ENCODE measurements at places on chromosomes 2 and 18. TPM values are rescaled to one million over a fixed set of nuclear protein-coding genes. Genes with fewer than 3 reads are reported as not detected.

The RBMS1 gene
- total RNA-seq: 41.1 TPM

The ERBB4 gene
- 0.32 TPM for total RNA-seq

The LRATD1 gene
- 2.6 TPM for total RNA-seq

The ORC2 gene
- 28.4 TPM for total RNA-seq

The GMPPA gene
- 36.8 TPM for total RNA-seq

- no peak for DNase-seq
Observed at GRCh38 chr2:53033411-53033810, 734.2 kb upstream of the CHAC2 start.

- no peak for DNase-seq
Observed at GRCh38 chr18:36504928-36505327, 207.4 kb downstream of the FHOD3 start.

DNA sequence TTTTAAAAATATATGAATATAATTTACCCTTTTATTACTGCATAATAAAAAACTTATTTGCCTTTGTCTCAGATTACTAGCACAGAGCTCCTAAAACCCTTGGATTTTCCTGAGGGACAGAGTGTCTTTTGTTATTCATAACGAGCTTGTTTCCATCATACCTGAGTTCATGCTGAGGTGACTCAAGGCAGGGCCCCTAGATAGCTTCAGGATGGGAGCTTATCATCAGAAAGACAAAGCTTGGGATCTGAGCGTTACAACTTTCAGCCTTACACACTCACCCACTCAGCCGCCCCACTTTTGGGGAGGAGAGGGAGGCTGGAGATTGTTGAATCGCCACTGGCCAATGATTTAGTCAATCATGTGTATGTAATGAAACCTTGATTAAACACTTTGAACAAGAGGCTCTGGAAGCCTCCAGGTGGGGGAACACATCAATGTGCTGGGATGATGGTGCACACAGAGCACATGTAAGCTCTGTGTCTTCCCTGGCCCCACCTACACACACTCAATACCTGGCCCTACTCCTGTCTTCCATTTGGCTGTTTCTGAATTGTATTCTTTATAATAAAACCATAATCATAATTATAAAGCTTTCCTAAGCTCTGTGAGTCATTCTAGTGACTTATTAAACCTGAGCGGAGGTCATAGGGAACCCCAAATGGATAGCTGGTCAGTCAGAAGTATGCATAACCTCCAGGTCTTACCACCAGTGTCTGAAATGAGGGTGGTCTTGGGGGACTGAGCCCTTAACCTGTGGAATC, 28.5 kb upstream of the DNAH7 start:
- no peak for DNase-seq

DNA sequence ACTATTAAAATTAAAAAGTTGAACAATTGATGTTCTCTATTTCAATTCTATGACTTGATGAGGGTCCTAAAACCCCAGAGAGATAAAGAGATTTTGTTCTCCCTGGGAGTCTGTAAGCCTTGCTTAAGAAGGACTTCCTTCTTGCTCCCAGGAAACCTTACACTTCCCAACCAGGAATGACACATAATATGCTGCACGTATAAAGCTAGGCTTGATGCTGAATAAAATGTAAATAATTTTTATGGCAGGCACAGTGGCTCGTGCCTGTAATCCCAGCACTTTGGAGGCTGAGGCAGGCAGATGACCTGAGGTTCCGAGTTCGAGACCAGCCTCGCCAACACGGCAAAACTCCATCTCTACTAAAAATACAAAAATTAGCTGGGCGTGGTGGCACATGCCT, 27.8 kb downstream of the SPIRE1 start:
- DNase-seq: no peak

DNA sequence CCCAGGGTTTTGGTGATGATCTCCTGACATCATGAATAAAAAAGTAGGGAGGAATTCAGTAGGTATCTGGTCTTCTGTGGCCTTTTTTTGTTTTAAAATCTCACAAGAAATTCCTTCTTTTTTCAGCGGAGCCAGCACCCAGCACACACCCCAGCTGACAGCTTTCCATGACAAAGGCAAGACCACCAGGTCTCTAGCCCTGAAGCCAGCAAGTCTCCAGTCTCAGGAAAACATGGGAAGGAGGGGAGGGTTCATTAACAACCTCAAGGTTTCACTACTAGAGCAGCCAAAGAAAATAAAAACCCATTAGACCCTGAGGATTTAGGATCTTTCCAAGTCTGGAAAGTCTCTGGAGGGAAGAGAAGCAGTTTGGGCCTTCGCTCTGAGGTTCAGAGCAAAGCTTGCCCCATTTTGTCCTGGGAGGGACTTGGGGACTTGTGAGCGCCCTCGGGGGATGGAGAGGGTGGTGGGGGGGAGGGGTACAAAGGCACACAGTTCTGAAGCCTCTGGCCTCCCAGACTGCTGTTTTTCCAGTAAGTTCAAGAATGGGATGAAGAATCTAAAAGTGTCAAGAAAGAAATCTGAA, 9.0 kb downstream of the FOXI3 start:
- no peak for DNase-seq

GRCh38 chr2:26615860-26616705, 25.1 kb downstream of the CIB4 start:
- DNase-seq: no peak

DNA sequence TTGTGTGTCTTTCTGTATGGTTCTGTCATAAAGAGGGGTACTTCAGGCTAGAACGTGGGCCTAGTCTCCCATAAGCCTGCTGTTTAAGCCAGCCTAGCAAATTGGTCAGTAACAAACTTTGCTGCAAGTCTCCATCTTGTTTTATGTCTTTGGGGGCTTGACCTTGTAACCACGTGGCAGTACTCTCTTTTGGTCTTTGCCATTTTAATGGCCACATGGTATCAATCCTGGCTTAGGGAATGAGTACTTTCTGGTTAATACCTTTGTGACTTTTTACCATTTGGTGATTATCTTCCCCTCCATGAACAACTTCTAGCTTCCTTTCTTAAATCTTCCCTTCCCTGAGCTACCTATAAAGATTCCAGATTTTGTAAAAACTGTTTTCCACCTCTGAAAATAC, 148.3 kb downstream of the GCA start:
- DNase-seq: no peak

DNA sequence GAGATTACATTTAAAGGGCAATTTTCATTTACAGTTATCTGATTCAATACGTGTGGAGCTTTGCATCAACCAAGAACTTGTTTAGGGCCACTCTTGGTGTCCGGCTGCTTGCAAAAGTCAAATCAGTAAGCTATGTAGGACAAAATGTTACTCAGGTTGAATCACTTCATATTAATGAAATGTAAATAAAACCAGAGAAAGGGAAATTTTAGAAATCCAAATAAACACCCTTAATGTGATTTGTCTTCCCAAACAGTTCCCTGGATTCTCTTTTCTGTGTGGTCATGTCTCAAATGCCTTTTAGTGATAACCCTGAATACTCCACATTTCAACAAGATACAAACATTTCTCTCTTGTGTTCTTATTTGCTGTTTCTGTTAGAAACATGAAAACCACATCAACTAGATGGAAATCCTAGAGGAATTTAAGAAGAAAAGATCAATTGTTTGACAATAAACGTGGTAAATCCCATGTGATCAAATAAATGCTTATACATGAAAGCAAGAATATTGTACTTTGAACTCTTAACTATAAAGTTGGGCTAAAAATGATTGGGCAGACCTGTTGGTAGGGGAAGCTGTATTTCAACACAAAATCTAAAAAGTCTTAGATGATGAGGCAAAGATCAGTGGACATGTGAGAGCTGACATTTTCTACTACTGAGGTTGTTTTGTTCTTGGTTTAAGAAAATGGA, 101.3 kb downstream of the CDC42EP3 start:
- no peak for DNase-seq

DNA sequence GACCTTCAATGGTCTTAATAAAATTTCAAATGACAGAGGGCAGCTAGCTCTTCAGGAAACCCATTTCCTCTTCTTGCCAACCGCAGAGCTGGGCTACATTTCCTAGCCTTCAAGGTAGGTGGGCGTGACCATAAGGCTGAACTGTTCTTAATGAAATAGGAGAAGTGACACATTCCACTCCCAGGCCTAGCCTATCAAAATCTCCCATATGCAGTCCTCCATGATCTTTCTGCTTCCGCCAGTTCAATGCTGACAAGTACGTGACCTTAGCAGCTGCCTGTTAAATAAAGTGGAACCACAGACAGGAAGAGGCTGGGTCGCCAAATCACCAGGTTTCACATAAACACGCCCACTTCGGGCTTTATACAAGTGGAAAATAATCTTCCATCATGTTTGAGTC, 13.2 kb downstream of the SERPINE2 start:
- no peak for DNase-seq

DNA sequence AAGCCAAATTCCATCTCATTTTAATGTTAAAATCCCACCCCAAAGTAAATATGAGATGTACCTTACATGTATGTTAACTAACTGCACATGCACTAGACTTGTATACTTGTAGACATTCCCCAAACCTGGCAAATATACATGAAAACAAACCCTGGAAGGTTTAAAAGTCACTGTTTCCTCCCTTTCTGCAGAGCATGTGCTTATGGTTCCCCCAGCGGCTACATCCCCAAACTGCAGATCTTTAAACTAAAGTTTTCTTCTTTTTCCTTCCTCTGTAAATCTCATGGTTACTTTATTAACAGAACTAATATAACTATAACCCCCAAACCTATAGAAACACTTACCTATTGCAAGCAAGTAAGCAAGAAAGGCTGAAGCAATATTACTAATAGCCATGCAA, 731.5 kb downstream of the LRP1B start:
- peak; percentile 5 for DNase-seq

GRCh38 chr2:10524341-10524740, 76.2 kb upstream of the ODC1 start:
- DNase-seq: no peak

GRCh38 chr18:46264255-46264654, 160.1 kb downstream of the HAUS1 start:
- DNase-seq: no peak

DNA sequence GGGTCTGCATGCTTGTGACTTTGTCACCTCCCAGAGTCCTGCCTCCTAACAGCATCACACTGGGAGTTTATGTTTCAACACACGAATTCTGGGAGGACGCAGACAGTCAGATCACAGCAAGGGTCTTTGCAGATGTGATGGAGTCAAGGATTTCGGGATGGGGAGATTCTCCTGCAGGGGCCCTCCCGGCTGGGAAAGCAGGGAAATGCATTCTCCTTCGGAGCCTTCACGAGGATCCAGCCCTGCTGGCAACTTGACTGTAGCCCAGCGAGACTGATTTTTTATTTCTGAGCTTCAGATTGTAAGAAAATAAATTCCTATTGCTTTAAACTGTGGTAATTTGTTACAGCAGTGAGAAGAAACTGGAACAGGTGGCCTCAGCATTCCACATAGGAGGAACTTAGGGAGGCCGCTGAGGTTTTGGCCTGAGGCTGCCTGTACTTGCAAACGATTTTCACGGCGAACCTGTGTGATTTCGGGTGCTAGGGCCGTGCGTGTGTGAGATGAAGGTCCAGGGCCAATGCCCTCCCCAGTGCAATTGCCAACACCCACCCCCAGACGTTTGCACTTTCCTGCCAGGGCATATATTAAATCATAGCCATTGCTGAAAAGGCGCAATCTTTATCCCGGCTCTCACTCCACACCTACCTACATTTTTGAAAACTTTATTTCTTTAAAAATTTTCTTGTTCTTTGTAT, 79.8 kb downstream of the ASB1 start:
- no peak for DNase-seq

- DNase-seq: no peak
Observed at GRCh38 chr2:75810611-75811330, 100.1 kb upstream of the GCFC2 start.

GRCh38 chr2:125874564-125874963, 781.4 kb upstream of the GYPC start:
- no peak for DNase-seq

- peak; percentile 12 for DNase-seq
Observed at GRCh38 chr2:16525265-16525887, 140.3 kb downstream of the CYRIA start.

GRCh38 chr2:26754972-26755670, 9.0 kb upstream of the SLC35F6 start:
- DNase-seq: no peak

DNA sequence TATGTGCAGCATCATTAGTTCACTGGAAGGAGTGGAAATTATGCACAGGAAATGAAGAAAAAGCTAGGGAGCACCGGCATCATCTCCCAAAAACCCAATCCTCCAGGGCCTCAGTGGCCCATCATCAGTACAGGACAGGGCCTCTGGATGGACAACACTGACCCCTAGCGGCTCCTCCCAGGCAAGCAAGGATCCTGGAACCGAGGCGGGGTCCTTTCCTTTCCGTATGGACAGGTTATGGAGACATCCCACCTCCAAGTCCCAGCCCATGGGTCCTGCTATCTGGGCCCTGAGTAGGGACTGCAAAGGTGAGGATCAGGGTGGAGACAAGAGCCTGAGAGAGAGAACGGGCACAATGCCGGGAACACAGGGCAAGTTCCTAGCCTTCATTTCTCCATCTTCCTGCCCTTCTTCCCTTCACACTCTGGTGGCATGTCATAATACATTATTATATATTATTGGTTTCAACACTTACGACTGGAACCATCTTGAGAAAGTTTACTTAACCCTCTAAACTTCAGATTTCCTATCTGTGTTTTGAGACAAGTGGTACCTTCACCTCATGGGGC, 68.2 kb downstream of the ZNF516 start:
- DNase-seq: peak; percentile 4

- DNase-seq: no peak
Observed at GRCh38 chr2:239908744-239909143, 116.4 kb downstream of the NDUFA10 start.

GRCh38 chr2:123644053-123644452, 381.0 kb upstream of the CNTNAP5 start:
- no peak for DNase-seq

GRCh38 chr2:71952572-71953188, 195.0 kb downstream of the CYP26B1 start:
- no peak for DNase-seq

DNA sequence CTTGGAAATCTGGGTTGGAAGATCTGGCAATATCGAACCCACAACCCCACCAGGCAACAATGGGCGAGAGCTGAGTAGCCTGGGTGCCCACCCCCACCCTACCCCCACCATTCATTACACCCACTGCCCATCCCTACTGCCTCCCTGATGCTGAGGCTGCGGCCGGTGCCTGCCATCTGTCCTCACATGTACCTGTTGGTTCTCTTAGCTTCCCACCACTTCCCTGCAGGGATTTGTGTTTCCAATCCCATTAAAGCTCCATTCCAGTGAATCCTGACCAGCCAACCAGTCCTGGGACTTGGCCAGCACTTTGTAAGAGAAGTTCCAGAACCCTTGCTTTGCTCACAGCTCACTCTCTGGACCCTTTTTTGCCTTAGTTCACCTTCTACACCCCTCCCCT, 163.0 kb upstream of the SH3BP4 start:
- no peak for DNase-seq

GRCh38 chr2:47227532-47228279, 72.6 kb upstream of the STPG4 start:
- DNase-seq: no peak

GRCh38 chr2:144512470-144512869, 7.4 kb downstream of the ZEB2 start:
- DNase-seq: no peak

Measured in NCI-H460 (cell line).